ENCODE measurements at places on chromosomes 7 and 10.

DNA sequence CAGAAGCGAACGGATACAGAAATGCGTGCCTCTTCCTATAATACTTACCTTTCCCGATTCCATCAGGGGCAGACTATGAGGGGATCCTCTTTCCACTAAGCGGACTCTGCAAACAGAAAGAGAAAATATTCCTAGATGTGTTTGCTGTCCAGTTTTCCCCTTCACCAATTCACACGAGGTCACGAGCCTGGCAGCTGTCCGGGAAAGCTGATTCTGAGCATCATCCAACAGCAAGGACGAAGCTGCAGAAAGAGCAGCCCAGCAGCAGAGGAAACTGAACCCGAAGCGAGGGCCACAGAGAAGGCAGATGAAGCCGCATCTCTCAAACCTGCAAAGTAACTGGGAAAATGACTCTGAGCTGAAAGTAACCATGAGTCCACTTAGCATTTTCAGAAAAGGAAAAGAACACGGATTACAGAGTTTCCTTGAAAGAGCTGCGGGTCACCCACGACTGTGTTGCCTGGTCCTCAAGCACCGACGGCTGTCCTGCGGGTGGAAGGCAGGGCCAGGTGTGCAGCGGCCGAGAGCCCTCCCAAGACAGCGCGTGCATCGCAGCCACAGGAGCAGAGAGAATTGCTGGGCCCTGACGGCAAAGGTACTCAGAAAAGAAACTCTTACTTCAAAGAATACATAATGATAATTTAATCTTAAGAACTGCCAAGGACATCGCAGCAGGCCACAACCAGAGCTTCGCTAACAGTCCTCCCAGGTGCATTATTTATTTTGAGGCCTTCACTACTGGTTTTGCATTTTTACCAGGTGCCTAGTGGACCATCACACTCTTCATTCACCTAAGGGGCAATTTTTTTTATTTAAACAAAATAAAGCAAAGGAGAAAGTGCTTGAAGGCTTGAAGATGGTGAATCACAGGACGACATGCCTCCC lies 153.3 kb downstream of the ZMYND11 start:
- no peaks in the 10 kb centered on the region for H3K4me1 ChIP-seq
- no peaks in the 10 kb centered on the region for H3K27me3 ChIP-seq
- H3K36me3 ChIP-seq: peaks cover 52% of the 10 kb centered on the region
- no peak overlapping the region for H3K4me3 ChIP-seq

DNA sequence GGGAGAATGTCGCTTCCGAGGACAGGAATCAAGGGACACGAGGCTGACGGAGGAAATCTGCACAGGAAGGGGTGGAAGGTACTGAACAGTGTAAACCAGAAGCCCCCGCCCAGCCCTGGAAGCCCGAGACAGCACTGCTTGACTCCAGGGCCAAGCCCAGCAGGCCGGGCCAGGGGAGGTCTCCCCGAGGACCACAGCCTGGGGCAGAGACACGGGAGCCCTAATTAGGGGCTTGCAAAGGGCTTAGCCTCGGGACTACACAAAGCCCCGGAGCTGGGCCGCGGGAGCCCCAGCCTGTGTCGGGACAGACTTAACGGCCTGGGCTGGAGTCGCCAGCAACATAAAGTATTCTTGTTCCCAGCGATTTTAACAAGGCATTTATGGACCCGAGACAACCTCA lies 50.8 kb downstream of the OAT start:
- no peaks in the 10 kb centered on the region for H3K27me3 ChIP-seq
- no peak overlapping the region for H3K27ac ChIP-seq
- H3K4me1 ChIP-seq: no peaks in the 10 kb centered on the region
- no peak for DNase-seq
- no peak overlapping the region for H3K4me3 ChIP-seq

GRCh38 chr7:75842836-75843446 lies 29.3 kb upstream of the CCL24 start:
- H3K36me3 ChIP-seq: no peaks in the 10 kb centered on the region
- H3K4me1 ChIP-seq: no peaks in the 10 kb centered on the region
- no peak overlapping the region for H3K27ac ChIP-seq
- DNase-seq: no peak
- H3K27me3 ChIP-seq: no peaks in the 10 kb centered on the region

DNA sequence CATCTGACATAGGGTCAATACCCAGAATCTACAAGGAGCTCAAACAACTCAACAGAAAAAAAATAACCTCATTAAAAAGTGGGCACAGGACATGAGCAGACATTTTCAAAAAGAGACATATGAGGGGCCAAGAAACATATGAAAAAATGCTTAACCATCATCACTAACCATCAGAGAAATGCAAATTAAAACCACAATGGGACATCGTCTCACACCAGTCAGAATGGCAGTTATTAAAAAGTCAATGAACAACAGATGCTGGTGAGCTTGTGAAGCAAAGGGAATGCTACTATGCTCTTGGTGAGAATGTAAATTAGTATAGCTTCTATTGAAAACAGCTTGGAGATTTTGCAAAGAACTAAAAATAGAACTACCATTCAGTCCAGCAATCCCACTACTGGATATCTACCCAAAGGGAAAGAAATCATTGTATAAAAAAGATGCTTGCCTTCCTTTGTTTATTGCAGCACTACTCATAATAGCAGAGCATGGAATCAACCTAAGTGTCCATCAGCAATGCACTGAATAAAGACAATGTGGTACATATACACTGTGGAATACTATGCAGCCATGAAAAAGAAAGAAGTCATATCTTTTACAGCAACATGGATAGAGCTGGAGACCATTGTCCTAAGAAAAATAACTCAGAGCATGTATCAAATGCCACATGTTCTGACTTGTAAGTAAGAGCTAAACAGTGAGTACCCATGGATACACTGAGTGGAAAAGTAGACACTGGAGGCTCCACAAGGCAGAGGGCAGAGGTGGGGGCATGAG lies 139.8 kb downstream of the ADARB2 start:
- no peak overlapping the region for H3K27ac ChIP-seq
- H3K4me1 ChIP-seq: no peaks in the 10 kb centered on the region
- no peaks in the 10 kb centered on the region for H3K27me3 ChIP-seq
- no peak overlapping the region for H3K4me3 ChIP-seq

DNA sequence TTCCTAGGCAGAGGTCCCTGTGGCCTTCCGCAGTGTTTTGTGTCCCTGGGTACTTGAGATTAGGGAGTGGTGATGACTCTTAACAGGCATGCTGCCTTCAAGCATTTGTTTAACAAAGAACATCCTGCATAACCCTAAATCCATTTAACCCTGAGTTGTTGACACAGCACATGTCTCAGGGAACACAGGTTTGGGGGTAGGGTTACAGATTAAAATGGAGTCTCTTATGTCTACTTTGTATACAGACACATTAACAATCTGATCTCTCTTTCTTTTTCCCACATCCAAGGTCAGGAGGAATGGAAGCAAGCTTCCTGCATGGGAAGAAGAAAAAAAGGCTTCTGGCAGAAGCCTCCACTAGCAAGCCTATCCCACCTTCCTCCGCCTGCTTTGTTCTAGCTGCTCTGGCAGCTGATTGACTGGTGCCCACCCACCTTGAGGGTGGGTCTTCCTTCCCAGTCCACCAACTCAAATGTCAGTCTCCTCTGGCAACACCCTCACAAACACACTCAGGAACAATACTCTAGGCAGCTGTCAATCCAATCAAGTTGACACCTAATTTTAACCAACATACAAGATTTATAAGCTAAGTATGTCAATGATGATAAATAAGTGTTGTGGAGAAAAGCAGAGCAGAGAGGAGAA lies 176.5 kb upstream of the CCZ1B start:
- no peak for DNase-seq
- H3K27ac ChIP-seq: no peak overlapping the region
- H3K27me3 ChIP-seq: no peaks in the 10 kb centered on the region
- no peaks in the 10 kb centered on the region for H3K4me1 ChIP-seq

DNA sequence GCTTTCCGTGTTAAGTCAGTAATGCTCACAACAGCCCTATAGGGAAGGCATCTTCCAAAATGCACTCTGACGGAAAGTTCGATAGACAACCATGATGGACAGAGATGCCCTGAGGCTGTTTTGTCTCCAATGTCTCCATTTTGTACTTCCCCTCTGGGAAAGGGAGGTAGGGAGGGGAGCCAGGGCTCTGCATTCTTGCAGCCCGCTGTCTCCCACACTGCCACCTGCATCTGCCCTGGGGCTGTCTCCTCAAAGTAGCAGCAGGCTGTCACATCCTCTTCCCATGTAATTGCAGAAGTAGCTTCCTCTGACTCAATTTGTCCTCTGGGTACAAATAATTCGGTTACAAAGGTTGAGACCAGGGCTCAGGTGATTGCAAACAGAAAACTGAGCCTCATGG lies 131.4 kb downstream of the GPAM start:
- no peak for DNase-seq
- no peaks in the 10 kb centered on the region for H3K27me3 ChIP-seq
- no peak overlapping the region for H3K4me3 ChIP-seq
- no peaks in the 10 kb centered on the region for H3K36me3 ChIP-seq
- H3K4me1 ChIP-seq: no peaks in the 10 kb centered on the region
- no peak overlapping the region for H3K27ac ChIP-seq

DNA sequence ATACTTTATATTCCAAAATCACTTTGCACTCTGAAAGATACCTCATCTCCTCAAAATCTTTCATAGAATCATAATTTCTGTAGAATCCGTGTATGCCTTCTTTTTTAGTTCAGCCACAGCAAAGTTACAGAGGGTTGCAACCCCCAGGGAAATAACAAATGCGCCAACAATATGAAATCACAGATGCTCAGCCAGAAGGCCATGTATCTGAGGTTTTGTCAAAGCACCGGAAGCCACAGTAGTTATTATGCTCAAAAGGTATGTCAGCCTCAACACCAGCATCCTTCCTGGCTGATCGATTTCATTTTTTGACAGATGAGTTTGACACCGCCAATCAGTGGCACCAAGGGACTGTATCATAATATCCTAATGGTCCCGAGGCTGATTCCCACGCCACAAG lies 204.1 kb downstream of the KCNMA1 start:
- DNase-seq: no peak
- H3K27me3 ChIP-seq: no peaks in the 10 kb centered on the region
- no peak overlapping the region for H3K4me3 ChIP-seq
- H3K4me1 ChIP-seq: peaks cover 10% of the 10 kb centered on the region
- no peak overlapping the region for H3K27ac ChIP-seq

DNA sequence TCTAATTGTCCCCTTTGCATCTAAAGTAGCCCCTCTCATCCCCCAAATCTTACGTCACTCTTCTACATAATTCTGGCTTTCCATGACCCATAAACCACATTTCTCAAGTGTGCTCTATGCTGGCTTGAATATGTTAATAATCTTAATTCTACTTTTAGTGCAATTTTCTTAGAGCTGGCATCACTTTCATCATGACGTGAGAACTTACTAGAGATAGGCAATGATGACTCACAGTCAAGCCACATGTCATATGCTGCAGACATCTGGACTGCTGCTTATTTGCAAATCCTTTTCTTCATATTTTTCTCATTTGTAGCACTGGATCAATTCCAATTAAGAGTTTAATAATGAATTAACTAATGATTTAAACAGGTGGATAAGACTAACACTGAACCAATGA lies 260.7 kb upstream of the PRKCQ start:
- H3K27me3 ChIP-seq: no peaks in the 10 kb centered on the region
- no peaks in the 10 kb centered on the region for H3K4me1 ChIP-seq
- H3K4me3 ChIP-seq: no peak overlapping the region
- no peak for DNase-seq

GRCh38 chr10:29353305-29353704 lies 64.4 kb downstream of the LYZL1 start:
- DNase-seq: no peak
- peaks cover 4% of the 10 kb centered on the region for H3K4me1 ChIP-seq
- no peak overlapping the region for H3K4me3 ChIP-seq
- H3K36me3 ChIP-seq: no peaks in the 10 kb centered on the region

GRCh38 chr10:113791691-113792090 lies 40.2 kb downstream of the PLEKHS1 start:
- H3K4me3 ChIP-seq: no peak overlapping the region
- no peak for DNase-seq
- H3K27me3 ChIP-seq: no peaks in the 10 kb centered on the region
- H3K36me3 ChIP-seq: no peaks in the 10 kb centered on the region

- DNase-seq: no peak
- H3K27ac ChIP-seq: no peak overlapping the region
- no peaks in the 10 kb centered on the region for H3K4me1 ChIP-seq
Observed at GRCh38 chr10:66058594-66058993, 867.2 kb upstream of the LRRTM3 start.
